Activated T-helper 1 cell treated with anti-CD3 and anti-CD28 coated beads, Interleukin-12 subunit alpha, Interleukin-12 subunit beta, Interleukin-2, Interleukin-4 antibody, amounts not matched to agents 30 ng/mL and 10 ng/mL and 1 ng/mL, durations not matched to agents 14 hours and 24 hours and 36 hours (primary cell): ENCODE measurements at places on chromosomes 2 and 18.

- DNase-seq = peak; percentile 55
These were observed 219.8 kb upstream of the PARD3B start for GRCh38 chr2:204325468-204325867.

- no peak for DNase-seq
These were observed 133.4 kb downstream of the AFF3 start for GRCh38 chr2:100008956-100009355.

DNA sequence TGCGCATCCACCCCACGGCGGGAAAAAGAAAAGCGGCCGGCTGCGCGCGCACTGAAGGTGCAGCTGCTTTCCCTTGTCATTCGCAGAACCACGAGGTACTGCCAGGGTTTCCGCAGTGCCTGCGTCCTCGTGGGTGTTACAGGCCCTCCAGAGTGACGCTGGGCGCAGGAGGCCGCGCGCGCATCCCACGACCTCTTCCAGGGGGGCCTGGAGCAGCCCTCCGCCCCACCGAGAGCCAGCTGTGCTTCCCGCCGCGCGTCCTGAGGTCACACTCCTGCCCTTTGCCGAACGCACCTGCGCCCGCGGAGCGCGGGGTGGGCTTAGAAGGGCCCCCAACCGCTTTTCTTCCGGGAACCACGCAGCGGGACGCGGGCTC is 378 bp upstream of the IAH1 start:
- DNase-seq = peak; percentile 61

DNA sequence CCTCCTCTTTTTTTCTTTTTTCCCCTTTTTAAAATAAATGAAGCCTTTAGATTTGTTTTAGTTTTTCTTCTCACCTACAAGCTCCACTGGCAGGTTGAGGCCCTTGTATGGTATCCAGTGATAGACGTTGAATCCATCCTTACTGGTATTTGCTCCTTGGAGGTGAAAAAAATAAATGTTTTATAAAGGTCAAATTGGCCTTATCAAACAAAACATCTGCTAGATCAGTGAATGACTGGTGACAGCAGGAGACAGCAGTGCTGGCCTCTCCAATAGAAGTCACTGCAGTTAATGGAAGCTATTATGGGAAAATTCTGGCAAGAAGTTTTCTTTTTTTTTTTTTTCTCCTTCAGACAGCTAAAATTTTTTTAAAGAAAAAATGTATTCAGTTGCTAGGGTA is 12.6 kb upstream of the SP9 start:
- no peak for DNase-seq

- no peak for DNase-seq
These were observed 83.7 kb downstream of the BCL11A start for GRCh38 chr2:60469536-60470317.

DNA sequence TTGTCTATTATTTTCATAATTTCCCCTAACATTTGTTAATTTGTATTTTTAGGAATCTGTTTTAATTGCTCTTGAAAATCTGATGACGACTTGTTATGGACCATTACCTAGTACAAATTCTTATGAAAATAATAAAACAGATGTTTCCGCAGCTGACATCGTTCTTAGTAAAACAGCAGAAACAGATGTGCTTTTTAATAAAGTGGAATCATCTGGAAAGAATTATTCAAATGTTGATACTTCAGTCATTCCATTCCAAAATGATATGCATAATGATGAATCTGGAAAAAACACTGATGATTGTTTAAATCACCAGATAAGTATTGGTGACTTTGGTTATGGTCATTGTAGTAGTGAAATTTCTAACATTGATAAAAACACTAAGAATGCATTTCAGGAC is 69.9 kb downstream of the PMS1 start:
- DNase-seq = no peak

DNA sequence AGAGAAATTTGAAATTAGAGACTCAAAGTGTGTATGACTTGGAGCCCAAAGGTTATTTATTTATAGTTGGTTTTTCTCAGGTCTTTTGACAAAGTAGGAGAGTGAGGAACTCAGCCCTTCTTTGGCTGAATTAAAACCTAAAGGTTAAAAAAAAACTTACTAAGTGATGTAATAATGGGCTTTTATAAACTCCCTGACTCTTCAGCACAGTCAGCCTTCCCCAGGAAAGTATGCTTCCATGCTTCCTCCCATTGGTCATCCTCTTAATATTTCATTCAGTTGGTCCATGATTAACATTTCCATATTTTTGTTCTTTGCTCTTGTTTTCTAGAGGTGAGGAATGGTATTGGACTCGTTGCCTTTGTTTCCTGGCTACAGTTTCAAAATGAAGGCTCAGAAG is 7.2 kb downstream of the ARPC2 start:
- DNase-seq = no peak

DNA sequence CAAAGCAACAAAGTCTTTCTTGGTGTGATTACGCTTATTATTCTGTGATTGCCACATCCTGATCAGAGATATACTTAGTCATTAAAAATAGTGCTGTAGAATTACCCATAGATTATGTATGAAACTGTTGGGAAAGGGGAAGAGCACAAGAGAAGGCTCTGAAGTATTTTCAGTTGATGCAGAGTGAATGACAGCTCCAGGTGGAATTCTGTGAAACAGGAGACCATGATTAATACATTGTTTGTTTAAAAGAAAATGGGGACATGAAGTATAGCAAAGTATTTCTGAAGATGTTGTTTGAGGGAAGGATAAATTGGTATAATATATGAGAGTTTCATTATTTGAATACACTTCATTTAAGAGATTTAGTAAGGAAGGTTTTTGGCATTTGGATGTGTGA is 307.6 kb upstream of the CDH20 start:
- DNase-seq = no peak

GRCh38 chr2:174395969-174396630 is 570 bp downstream of the SCRN3 start:
- no peak for DNase-seq

DNA sequence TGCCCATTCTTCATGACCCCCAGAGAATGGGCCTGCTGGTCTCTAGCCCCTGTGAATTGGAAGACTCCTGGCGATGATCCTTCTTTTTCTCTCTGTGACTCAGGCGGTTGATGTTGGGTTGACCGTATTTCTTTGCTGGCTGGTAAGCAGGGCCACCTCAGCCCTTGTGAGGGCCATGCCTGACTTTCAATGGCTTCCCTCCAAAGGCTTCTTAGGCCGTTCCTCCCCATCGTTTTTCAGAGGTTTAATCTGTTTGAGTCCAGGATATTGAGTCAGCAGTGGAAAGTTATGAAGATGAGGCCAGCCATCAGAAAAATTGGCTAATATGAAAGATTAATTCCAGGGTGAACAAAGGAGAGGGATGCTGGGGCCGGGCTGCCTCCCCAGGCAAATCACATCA is 13.6 kb downstream of the HPCAL1 start:
- DNase-seq = no peak

DNA sequence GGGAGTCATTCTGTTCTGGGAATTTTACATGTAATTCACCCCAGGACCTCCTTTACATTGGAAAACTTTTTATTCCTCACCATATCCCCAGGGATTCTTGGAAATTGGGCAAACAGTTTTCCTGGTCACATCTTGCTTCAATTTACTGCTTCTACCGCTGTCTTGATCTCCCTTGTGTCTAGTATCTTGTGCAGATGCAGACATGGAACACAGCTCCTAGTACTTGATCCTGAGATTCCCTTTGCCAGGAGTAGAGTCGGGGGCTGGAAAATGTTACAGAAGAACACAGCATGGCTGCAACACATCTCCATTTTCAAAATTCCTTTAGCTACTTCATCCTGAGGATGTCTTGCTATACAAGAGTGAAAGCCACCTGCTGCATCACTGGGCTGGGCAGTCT is 472.8 kb downstream of the PLCL1 start:
- no peak for DNase-seq

GRCh38 chr2:197073701-197074433 is 147.4 kb upstream of the PGAP1 start:
- no peak for DNase-seq

DNA sequence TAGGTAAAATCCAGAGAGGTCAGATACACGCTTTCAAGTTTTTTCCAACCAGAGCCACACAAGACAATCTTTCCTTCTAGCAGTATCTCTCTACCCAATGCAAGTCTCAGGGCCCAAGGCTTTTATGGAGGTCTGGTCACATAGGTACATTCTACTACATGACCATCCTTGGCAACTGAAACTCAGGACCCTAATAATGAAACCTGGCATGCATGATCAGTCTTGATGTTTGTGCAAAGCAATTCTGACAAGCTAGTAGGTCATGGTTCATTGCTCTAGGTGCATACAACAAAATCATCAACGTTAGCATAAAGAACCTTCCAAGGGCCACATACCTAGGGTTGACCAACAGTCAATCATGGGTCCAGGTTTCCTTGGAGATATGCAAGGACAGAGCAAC is 33.2 kb upstream of the CCDC88A start:
- no peak for DNase-seq

DNA sequence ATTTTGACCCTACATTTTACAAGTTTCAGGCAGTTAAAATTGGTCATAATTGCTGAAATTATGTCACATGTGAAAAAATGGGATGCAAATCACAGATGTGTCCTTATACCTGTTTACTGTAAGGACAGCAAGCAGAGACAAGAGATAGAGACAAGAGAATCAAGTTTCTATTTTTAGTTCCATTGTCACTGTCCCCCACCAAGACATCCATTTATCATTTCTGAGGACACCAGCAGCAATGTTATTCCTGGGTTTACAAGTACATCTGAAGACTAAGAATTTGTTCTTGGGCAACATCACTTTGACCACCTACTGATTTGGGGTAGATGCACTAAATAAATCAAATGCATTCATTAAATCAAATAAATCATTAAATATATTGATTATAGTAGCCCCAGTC is 1111.7 kb downstream of the DPP10 start:
- DNase-seq = no peak

GRCh38 chr2:239236808-239237205 is 164.0 kb downstream of the HDAC4 start:
- no peak for DNase-seq

DNA sequence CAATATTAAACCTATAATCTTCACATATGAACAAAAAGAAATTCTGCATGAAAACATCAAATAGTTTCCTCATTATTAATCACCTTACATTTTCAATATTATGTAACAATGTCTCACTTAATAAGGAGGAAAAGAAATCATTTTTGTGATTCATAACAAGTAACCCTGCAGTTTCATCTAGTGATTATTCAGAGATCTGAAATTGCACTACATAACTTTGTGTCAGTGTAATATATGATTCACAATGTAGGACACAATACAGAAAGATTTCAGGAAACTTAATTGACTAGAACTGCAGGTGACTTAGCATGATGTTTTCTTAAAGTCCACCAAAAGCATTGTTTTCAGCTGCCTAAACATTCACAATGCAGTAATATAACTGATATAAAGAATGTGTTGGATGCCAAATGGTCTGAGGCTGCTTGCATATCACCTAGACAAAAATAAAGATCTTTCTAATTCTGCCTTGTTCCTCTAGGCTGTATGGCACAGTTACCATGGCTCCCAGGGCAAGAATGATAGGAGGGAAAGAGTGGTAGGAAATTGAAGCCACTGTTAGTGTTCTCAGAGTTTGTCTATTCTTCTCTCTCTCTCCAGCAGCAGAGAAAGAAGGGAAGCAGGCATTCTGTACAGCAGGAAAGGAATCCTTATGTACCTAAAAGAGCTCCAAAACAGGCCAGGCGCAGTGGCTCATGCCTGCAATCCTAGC is 366.6 kb downstream of the FSIP2 start:
- no peak for DNase-seq

GRCh38 chr2:148643421-148643820 is 1.1 kb upstream of the EPC2 start:
- DNase-seq = no peak

GRCh38 chr2:162385536-162385935 is 41.6 kb downstream of the GCA start:
- no peak for DNase-seq

GRCh38 chr2:215262741-215263362 is 49.0 kb upstream of the ATIC start:
- no peak for DNase-seq

- DNase-seq = no peak
These were observed 64.6 kb upstream of the CDCA7 start for GRCh38 chr2:173290046-173290445.

DNA sequence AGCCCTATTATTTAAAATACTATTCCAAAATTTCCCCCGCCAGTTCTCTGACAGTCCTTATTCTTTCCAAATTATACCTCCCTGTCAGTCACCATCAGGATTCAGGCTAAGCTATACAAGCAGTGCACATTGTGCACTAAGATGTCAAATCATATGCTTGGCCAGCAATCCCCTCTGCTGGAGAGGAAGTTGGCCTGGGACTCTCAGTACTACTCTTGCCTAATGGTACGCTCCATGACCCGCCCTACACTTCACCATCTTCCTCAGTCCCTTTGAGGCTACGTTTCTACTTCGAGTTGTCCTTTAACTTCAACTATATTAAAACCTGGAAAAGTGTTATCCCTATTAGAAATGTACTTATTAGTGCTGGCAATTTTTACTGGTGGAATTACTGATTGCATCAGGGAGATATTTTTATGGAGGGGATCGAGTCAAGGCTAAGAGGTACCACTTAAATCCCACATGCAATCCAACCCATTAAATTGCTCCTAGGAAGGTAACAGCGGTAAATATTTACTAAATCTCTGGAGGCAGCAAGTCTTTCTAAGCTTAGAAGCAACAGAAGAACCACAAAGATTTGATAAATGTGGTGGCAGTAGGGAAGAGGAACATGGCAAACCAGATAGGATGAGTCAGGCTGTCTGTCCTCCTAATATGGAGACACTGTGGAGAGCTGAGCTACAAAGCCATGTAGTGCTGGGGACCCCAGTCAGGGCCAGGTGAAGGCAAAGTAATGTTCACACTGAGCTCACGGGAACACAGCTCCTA is 2.7 kb downstream of the USP40 start:
- DNase-seq = no peak

- DNase-seq = no peak
These were observed 19.7 kb downstream of the ATP6V1C2 start for GRCh38 chr2:10741139-10741538.

- no peak for DNase-seq
These were observed 254.4 kb upstream of the ETAA1 start for GRCh38 chr2:67142741-67143140.

DNA sequence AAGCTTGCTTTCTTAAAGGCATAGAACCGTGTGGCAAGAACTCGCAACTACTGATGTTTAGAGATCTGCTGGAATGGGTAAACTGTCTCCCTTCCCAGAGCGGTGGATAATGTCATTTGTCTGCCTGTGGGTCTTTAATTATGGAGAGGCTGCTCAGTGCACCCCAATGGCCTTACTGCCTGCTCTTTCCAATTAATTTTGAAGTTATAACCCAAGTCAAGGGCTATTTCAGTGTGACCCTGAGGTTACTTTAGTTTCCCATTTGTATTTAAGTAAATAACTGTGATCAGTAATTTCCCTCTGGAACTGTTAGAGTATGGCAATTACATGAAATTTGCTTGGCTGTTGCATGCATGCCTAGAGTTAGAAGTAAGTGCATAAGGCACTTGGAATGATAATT is 48.9 kb upstream of the LYPD6 start:
- no peak for DNase-seq
